ENCODE measurements at places on chromosomes 1 and 21.

DNA sequence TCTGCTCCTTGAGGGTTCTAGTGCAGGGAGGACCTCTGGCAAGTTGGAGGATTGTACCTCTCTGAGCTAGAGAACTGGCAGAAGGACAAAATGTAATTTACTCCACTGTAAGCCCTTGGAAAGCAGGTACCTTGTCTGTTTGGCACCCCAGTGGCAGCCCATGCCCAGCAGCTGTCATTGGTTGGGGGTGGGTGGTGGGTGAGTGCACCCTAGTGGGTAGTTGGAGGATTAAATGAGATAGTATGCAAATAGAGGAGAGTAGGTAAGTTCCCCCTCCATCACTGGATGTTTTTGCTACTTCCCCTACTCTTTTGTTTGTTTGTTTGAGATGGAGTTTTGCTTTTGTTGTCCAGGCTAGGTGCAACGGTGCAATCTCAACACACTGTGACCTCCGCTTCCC, 69.8 kb downstream of the RYR2 start:
- no peak for DNase-seq

DNA sequence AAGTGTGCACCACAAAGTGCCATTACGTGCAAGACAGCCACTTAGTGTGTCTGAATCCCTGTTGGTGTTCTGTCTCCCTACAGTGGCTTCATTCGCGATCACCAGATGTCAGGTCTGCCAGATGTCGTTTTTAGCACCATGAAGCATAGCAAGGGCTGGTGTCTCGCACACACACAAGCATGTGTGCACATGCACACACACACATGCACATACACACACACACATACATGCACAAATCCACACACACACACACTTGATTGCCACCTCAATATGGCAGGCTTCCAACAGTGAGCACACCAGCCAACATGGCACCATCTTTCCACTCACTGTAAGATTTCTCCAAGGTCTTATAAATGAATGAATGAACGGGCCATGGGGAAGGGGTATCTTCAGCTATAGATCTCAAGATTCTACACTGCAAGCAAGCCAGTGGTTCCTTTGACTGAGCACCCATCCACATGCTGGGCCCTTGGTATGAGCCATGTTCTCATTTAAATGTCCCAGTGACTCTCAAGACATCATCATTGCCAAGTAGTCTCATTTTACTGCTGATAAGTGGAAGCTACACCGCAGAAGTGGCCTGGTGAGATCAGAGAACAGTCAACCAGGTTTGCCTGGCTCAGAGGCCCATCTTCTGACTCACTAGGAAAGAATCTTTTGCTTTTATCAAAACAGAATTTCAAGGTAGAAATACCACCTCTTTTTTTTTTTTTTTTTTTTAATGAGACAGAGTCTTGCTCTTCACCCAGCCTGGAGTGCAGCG, 84.9 kb downstream of the SIM2 start:
- no peak for DNase-seq

- DNase-seq, result no peak
These were observed 314.9 kb downstream of the MRPL39 start for GRCh38 chr21:25292396-25292795.

DNA sequence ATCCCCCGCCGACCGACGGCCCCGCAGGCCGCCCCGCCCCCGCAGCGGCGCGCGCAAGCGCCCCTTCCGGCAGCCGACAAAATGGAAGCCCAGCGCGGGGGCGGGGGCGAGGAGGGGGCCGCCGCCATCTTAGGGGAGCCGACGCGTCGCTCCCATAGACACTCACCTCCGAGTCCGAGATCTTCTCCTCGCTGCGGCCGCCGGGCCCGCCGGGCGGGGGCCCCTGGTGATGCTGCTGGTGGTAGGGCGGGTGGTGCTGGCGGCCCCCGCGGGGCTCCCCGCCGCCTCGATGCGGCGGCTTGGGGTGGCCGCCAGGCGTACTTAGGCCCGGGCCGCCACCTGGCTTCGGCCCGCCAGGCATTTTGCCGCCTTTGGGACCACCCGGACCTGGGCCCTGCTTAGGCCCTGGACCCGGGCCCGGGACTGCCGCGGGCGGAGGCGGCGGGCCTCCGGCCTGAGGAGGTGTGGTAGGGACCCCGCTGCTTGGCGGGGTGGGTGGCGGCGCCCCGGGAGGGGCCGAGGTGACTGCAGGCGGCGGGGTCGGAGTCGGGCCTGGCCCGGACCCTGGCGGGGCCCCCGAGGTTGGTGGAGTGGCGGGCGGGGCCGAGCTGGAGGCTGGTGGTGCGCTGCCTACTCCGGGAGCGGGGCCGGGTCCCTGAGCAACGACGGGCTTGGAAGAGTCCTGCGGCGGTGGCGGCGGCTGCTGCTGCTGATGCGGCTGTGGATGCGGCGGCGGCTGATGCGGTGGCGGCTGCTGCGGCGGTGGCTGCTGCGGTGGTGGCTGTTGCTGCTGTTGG, 691 bp downstream of the SFPQ start:
- peak; percentile 28 for DNase-seq

GRCh38 chr1:155396874-155397476, 76.3 kb downstream of the RUSC1 start:
- no peak for DNase-seq

DNA sequence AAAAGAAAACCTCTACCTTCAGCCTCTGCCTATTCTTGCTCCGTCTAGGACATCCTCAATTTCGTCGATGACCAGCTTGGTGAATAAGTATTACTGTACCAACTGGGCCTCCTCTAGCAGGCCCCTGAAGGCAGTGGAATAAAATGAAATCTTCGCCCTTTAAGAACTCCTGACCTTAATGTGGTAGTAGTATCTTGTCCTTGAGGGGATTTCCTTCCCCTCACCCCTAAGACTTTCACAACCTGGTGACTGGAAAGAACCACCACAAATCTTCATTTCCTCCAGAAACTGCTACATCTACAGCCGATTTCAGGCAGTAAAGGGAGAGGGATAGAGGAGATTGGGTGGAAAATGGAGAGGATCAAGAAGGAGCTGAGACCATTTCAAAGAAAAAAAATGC, 1.6 kb upstream of the HAX1 start:
- no peak for DNase-seq

DNA sequence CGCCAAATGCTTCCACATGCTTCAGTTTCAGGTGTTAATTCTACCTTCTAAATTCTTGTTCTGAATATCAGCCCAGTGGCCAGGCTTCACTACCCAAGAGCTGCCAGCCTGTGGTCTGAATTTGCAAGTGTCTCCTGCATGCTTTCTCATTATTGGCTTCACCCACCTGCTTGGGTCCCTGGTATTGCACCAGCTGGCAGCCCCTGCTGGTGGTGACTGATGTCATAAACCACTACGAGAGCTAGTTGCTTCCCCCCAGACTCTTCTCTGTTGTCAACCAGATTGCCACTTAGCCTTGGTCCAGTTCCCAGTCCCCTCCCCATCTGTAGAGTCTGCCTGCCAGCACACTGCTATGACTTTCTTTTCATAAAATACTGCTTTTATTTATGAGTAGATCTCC, 197.7 kb upstream of the DUSP10 start:
- no peak for DNase-seq

- no peak for DNase-seq
These were observed 66.1 kb downstream of the TMEM53 start for GRCh38 chr1:44608141-44608540.

- DNase-seq, result no peak
These were observed 193.1 kb upstream of the DAB1 start for GRCh38 chr1:57616921-57617320.

GRCh38 chr1:17123196-17124045, 4.2 kb upstream of the PADI2 start:
- no peak for DNase-seq

DNA sequence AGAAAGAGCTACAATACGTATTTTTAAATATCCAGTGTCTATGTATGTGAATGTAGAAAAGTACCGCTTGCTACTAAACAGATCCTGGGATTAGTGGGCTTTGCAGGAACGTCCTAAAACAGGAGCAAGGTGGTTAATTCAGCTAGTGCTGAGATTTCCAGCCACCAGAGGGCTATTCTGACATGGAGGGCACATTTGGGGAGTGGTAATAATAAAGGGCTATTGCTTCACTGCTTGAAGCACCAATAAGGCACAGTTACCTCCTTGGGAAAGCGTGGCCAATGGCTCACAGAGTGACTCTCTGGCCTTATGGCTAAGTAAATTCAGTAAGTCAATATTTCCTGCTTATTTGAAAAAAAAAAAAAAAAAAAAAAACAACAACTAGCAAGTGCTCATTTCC, 152.4 kb downstream of the GABPA start:
- no peak for DNase-seq

GRCh38 chr1:150793221-150793620, 14.8 kb downstream of the CTSK start:
- no peak for DNase-seq

- no peak for DNase-seq
These were observed 33.6 kb downstream of the USP25 start for GRCh38 chr21:15763359-15763758.

DNA sequence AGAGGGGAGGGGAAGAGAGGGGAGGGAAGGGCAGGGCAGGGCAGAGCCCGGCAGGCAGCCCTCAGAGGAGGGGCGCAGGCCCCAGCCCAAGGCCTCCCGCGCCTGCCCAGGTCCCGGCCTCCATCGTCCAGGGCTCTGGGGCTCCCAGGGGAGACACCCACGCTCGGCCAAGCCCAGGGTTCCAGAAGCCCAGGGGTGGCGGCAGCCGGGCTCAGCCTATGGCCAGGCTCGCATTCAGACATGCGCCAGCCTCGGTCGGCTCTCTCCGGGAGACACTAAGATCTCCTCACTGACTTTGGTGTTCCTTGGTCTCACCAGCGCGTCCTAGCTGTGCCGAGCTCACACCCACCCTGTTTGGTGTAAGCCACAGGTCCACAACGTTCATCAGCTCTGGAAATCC, 7.1 kb upstream of the ANKRD65 start:
- no peak for DNase-seq

DNA sequence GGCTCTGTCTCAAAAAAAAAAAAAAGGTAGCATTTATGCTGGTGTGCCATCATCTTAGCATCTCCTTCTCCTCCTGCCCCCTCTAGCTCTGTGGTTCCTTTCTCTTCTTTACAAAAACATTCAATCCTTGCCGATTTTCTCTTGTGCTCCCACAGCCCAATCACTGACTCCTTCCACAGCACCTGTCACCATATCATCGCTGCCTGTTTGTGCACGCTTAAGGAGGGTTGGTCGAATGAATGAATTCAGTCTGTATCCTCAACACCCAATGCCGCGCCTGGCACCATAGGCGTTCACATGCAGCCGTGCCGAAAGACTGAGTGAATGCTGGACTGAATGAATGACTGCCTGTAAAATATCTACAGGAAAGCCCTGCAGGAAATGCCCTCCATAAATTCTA, 7.9 kb downstream of the RNU5D-1 start:
- DNase-seq, result no peak

- no peak for DNase-seq
These were observed 3.3 kb downstream of the LHX4 start for GRCh38 chr1:180233191-180234011.

- no peak for DNase-seq
These were observed 50.9 kb upstream of the KCNJ15 start for GRCh38 chr21:38205940-38206339.

- no peak for DNase-seq
These were observed 9.5 kb upstream of the CLIC4 start for GRCh38 chr1:24735509-24736375.
